ENCODE measurements at places on chromosomes 1 and 21.

- DNase-seq: no peak
These were observed 32.0 kb upstream of the LAPTM5 start for GRCh38 chr1:30789388-30790255.

GRCh38 chr1:208542309-208542708 is 298.1 kb upstream of the PLXNA2 start:
- no peak for DNase-seq

GRCh38 chr21:46322351-46323226 is 1.1 kb downstream of the C21orf58 start:
- no peak for DNase-seq

- DNase-seq: no peak
These were observed 5.6 kb downstream of the RNF2 start for GRCh38 chr1:185050823-185051451.

DNA sequence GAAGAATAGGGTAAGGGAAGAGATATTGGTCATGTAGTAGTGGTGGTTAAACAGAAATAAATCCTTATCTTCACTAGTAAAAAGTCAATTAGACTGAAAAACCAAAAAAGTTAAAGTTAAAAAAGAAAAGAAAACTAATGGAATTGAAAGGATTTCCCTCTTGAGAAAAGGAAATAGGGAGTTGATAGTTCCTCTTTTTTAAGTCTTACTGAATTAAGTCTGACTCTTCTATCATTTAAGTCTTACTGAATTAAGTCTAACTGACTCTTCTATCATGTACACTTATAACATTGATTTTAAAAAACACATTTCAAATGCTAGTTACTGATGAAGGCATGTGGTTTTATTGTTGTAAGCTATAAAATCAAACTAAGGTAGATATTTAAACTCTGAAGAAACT is 49.5 kb upstream of the TENT5C start:
- DNase-seq: no peak

GRCh38 chr1:27001570-27002360 is 8.3 kb downstream of the TRNP1 start:
- DNase-seq: no peak

- DNase-seq: no peak
These were observed 232.8 kb downstream of the CHRM3 start for GRCh38 chr1:239619190-239619589.

DNA sequence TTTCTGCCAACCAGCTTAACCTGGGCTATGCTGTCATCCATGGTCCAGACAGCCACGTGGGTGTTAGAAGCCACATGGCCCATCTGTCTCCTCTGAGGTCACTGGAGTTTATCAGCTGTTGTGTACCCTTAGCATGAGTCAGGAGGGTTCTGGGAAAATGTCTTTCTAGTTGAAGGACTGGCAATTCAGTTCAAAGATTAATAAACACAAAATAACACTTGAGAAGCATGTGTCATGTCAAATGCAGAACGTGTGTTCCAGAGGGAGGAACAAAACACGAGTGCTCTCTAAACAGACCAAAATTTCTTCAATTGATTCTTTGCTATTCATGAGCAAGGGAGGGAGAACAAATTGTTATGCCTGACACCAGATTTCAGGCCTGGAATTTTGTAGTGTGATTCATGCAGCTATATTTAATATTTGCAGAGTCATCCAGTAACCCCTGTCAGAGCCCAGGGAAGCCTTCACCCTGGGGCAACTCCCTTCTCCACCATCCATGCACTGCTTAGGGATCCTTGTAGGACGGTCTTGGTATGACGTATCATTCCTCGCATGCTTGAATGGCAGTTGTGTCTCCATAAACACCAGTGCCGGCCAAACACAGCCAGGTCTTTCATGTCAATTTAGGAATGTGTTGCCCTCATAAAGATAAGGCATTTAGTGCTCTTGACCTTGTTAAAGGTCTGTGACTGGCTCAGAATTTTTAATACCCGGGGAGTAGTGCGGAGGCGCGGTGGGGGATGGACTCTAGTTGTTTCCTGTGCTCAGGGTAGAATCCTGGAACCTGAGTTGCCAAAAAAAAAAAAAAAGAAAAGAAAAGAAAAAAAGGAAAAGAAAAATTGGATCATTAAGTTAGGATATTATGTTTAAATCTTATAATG is 27.7 kb upstream of the DYRK1A start:
- DNase-seq: no peak

DNA sequence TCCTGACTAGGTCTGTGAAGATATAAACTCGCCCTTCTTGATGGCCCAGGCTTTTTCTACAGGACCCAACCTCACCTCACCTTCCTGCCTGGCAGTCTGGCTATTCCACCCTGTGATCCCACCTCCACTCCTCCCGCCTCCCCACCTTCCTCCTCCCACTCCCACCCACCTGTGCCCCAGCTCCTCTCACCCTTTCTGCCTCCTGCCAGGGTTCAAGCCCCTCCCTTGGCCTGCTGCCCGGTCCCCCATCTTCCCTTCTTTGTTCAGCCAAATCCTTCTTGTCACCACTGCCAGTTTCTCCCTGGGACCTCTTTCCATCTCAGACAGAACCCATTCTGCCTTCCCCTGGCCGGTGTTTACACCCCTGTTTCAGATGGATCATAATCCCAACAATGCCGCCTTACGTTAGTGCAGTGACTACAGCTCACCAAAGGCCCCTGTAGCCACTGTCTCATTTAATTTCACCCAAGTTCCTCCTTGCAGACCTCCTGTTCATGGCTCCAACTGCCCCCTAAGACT is 127.5 kb upstream of the EDN2 start:
- no peak for DNase-seq

DNA sequence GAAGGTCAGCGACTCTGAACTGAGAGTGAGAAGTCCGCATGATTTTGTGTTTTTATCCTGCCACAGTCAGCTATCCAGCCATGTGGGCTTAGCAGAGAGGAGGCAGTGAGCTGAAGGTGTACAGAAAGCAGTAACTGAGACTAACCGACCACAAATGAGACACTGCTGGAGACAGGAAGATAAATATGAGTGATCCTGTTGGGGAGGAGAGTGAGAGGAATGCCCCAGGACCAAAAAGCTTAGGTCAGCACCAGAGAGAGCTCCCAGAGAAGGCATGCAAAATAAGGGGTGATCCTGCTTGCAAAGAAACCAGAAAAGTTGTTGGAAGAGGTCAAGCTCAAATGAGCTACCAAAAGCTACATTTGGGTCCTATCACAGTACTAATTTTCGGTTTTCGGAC is 63.7 kb downstream of the HLCS start:
- no peak for DNase-seq

DNA sequence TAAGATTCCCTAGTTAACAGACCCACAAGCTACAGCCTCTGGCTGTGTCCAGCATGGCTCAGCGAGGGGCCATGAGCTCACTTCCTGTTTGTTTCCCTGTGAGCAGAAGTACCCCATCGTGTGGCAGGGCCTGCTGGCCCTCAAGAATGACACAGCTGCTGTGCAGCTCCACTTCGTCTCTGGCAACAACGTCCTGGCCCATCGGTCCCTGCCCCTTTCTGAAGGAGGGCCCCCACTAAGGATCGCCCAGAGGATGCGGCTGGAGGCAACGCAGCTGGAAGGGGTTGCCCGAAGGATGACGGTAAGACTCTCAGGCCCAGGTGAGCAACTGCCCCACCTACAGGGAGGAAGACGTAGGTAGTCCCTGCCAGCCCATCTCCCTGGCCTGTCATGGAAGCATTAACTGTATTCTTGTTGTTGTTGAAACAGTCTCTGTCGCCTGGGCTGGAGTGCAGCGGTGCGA is 38.2 kb downstream of the ZBTB17 start:
- DNase-seq: no peak

DNA sequence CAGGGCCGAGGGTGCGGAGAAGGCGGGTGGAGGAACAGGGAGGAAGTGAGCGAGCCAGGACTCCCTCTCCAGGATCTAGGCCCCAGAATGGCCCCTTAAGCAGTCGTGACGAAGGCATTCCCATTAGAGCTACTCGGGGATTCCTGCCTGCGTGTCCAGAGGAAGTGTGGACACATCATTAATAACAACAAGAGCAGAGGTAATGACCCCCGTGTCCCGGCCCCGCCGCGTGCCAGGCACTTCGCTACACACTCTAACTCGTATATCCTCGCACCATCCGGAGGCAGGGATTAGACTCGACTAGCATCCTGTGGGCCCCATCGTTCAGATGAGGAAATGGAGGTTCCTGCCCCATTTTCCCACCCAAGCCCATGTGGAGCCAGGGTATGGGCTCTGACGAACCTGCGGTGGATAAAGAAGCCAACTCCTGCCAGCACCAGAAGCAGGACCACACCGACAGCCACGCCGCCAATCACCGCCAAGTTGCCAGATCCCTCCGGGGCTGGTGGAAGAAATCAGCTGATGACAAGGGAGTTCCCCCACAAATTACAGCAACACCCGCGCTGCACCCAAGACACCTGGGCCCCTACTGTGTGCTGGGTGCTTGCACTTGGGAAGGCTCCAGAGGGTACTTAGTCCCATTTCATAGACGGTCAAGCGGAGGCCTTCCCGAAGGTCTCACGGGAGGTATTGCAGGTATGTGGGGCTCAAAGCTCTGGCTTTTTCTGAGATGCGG is 21.6 kb downstream of the EPHA2 start:
- DNase-seq: no peak

- no peak for DNase-seq
These were observed 33.2 kb downstream of the HSD3B2 start for GRCh38 chr1:119448127-119448511.

- no peak for DNase-seq
These were observed 62.3 kb upstream of the HIVEP3 start for GRCh38 chr1:41980827-41981653.

Data from stimulated activated CD4-positive, alpha-beta T cell treated with anti-CD3 and anti-CD28 coated beads, Interleukin-15, amount 100 ng/mL, for 1 hour (primary cell).